Stimulated activated CD8-positive, alpha-beta memory T cell treated with anti-CD3 and anti-CD28 coated beads, Interleukin-2, amount 100 ng/mL, for 48 hours (primary cell): ENCODE measurements at places on chromosomes 7 and 10.

GRCh38 chr10:63224241-63224640 is 91.1 kb downstream of the NRBF2 start:
- no peak for DNase-seq

DNA sequence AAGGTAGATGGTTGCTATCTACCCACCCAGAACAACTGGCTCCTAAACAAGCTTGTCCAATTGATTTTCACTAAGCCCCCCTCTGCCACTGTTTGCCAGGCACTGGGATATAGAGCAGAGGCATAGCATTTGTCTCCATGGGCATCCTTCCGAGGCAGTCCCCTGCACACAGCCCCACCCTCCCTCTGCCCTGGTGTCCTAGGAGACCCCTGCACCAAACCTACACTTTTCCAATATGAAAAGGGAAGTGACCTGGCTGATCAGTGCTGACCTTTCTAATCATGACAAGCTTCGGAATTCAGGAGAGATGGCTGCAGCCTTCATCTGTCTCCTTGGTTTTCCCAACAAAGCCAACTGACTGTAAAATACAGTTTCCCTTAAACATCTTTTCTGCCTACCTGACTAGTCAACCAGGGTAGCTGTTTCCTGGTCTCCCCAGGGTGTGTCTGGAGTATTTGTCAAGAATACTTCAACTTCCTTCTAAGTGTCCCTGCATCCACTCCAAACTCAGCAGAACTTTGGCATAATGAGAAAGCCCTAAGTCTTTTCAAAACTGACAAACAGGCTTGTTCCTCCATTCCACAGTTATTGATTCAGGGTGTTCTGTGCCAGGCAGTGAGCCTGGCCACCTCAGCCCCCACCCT is 7.6 kb upstream of the SLC18A3 start:
- DNase-seq, result no peak

DNA sequence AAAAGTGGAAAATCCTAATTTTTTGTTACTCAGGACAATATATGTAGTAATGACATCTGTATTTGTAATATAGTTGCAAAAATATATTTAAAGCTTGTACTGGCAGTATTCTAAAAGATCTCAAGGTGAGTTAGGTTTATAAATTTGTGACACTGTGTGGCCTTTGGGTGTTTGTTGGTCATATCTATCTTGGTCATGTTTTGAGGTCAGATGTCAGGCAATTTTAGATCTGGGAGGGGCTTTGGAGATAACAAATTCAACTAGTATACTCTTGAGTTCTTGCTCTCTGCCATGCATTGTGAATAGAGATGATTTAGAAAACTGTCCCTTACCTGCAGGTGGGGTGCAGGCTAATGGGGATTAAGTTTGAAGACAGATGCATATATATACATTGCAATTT is 3.1 kb downstream of the TBC1D12 start:
- DNase-seq, result no peak

GRCh38 chr7:51151455-51151854 is 165.2 kb downstream of the COBL start:
- DNase-seq, result no peak

- DNase-seq, result no peak
Observed at GRCh38 chr7:101133621-101134398, 6.9 kb downstream of the SERPINE1 start.

DNA sequence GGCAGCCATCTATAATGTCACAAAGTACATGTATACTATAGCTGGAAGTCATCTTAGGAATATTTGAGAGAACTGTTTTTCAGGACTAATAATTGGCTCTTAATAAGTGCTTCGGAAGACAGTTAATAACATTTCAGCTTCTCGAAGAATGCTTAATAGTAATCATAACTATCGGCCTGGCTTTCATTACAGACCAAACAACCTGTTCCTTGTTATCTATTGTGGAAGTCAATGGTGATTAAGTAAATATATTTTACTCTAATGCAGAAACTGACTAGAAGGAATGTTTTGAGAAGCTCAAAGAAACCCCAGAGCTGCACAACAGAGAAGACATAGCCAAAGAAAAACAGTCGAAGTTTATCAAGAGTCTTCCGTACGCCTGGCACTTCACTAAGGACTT is 106.8 kb upstream of the FAM133B start:
- no peak for DNase-seq

- DNase-seq, result no peak
Observed at GRCh38 chr10:37488792-37489657, 363.6 kb downstream of the ANKRD30A start.

GRCh38 chr7:35353481-35353880 is 99.6 kb upstream of the TBX20 start:
- DNase-seq, result no peak

GRCh38 chr7:50155755-50156154 is 62.7 kb upstream of the ZPBP start:
- DNase-seq, result no peak

GRCh38 chr10:51035344-51035743 is 38.9 kb upstream of the PRKG1 start:
- no peak for DNase-seq

- no peak for DNase-seq
Observed at GRCh38 chr10:122014652-122015248, 25.8 kb downstream of the TACC2 start.

DNA sequence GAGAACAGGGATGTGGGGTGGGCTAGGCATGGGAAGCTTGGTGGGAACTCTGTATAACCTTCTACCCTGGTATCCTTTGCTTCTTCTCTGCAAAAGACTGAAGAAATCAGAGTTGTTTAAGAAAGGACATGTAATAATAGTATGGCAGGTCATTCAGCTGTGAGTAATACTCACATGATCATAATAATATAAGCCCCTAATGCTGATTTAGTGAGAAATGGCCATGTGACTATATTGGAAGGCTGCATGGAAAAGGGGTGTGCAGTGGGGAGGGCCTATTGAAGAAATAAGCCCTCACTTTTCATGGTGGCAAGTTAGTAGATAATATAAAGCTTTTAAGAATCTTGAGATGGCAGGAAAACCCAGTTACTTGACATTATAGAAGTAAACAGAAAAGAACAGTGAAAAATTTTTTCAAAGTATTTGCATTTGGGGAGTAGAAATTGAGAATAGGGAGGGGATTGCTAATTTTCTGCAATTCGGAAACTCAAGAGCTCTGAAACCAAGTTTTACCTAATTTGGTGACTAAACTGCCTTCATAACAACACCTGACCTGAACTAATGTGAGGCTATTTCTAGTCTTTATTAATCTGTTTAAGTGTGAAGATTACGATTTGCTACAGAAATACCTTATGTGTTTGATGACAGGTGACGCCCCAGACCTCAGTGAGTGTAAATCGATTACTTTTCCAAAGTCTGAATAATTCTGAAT is 44.4 kb downstream of the ATXN7L1 start:
- no peak for DNase-seq

DNA sequence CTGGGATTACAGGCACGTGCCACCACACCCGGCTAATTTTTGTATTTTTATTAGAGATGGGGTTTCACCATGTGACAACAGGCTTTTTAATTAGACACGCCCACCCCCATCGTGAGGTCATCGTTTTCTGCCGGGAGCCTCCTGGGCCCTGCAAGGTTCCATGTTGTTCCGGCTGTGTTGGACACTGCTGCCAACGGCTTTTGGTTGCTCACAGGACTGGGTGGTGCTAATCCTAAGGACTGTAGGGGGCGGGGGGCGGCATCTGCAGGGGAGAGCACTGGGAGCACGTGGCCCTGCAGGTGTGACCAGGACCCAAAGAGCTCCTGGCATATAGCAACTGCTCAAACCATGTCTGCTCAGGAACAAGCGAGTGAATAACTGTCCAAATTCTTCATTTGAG is 29.5 kb upstream of the INSIG1 start:
- DNase-seq, result no peak

DNA sequence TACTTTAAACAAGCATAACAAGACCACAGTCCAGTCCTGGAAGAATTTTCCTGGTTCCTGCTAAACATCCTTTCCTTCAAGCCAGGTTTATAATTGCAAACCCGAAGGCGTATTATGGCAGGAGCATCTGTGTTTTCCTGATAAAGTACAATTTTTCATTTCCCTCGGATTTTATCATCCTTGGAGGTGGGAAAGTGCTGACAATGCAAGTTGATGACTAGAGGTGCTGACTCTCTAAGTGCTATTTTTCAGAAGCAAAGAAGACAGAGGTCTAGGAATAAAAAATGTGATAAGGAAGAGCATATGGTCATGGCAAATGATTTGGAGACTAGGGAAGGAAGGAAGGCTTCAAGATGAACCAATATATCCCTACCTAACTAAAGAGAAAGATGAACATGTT is 703.2 kb upstream of the LRRN3 start:
- DNase-seq, result no peak

GRCh38 chr10:72011468-72011867 is 47.3 kb downstream of the CHST3 start:
- DNase-seq, result no peak

DNA sequence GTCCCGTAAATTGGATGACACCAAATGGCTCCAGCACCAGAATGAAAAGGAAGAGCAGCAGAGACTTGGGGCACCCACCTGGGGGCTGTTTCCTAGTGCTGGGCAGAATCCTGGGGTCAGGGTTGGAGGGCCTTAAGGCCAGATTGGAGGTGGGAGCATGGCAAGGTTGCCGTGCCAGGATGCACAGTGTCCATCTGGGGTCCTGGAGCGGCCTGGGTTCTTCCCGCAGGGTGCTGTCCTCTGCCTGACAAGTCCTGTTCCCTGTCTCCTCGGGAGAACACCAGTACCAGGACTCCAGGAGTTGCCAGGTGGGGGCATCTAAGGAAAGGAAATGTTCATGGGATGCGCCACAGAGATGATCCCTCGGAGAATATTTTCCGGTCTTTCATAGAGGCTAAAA is 42.8 kb downstream of the MGMT start:
- DNase-seq, result no peak

DNA sequence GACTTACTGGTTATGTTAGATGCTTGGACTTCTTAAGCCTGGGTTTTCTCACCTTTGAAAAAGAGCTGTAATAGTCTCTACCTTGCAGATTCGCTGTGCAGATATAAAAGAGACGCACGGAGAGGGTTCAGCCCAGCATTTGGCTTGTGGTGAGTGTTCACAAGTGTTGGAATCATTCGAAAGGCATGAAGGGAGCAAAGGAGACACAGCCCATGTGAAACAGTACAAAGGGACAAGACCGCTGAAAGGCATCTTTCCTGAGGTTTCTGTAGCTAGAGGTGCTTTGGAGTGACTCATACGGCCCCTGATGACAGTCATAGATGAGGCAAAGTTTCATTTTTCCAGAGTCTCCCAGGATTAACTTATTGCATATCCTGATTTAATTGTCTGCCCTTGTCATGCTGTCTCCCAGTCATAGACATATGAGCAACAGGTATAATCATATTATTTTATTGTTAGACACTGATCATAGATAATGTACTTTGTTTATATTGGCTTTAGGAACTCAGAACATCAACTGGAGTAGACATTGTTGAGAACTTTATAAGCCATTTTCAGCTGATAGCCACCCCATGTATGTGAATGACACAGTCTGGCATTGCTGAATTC is 171.1 kb downstream of the ADRA2A start:
- no peak for DNase-seq

- DNase-seq, result no peak
Observed at GRCh38 chr7:55005241-55005851, 13.5 kb upstream of the EGFR start.

DNA sequence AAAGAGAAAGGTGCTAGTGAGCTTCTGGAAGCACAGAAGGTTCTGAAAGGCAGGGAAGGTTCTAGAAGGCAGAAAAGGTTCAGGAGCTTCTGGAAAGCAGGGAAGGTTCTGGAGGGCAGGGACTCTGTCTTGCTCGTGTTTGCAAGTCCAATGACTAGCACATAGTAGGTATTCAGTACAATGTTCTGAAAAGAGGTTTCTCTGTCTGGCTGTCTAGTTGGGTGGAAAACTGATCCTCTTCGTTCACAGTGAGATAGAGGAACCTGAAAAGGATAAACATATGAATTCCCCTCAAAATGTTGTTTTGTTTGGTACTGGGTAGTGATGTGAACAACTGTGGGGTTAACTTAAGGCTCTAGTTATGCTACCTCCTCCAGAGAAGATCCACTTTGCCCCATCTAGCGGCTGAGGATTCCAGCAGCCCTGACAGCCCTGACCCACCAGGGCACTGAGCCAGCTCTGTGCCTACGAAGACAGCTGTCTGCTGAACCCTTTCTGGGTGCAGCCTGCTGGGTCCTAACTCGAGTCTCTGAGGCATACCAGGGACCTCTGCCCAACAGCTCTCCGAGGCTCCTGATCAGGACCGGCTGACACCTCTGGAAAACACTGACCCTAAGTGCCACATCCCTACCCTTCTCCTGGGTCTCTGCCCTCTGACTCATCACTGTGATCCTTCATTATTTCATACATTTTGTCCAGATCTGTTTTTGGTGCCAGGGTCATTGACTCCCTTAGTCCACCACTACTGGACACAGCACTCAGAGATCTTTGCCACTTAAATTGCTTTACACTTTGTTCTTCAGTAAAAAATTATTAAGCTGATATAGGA is 15.4 kb downstream of the PTPRN2 start:
- DNase-seq, result no peak

DNA sequence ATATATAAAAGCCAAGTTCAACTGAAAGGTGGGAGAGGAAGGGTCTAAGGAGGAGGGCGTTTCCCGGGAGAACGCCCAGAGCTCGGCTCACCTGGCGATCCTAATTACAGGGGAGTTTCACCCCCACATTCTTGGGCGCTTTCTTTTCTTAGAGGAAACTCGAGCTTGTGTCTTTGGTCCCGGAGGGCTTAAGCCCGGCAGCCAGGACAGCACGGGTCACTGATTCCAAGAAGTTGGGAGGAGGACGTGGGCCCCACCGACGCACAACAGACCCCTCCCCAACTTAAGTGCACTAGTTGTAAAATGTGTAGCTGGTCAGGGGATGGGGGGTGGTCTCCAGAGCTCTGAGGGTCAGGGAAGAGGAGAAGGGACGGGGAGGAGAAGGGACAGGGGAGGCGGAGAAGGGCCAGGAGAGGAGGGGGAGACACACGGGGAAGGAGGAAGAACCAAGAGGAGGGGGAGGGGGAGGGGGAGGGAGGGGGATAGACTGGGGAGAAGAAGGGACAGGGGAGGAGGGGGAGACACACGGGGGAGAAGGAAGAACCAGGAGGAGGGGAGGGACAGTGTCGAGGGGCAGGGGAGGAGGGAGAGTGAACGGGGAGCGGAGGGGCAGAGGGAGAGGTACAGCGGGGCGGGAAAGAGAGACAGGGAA is 874 bp downstream of the BAIAP2L1 start:
- DNase-seq, result no peak

DNA sequence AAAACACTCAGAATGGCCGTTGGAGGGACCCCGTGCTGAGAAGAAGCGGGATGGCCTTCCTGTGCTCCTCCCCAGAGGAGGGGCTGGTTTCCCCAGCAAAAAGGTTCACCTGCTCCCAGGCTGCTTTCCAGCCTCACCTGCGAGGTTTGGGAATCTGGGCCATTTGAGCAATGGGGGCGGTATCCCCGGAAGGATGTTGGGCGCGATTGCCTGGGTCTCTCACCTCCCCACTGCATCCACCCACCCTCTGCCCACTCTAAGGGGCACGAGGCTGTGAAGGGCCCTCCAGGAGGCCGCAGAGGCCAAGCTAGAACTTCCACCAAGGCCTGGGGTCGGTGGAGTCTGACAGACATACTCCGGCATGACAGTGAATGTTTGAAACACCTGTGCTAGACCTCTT is 147.6 kb downstream of the PAXIP1 start:
- DNase-seq, result no peak
